ENCODE measurements at places on chromosomes 11 and 22.

- DNase-seq = no peak
Observed at GRCh38 chr22:32829451-32829851, 27.9 kb downstream of the TIMP3 start.

GRCh38 chr11:36363361-36364268, 67.5 kb downstream of the PRR5L start:
- DNase-seq = no peak

DNA sequence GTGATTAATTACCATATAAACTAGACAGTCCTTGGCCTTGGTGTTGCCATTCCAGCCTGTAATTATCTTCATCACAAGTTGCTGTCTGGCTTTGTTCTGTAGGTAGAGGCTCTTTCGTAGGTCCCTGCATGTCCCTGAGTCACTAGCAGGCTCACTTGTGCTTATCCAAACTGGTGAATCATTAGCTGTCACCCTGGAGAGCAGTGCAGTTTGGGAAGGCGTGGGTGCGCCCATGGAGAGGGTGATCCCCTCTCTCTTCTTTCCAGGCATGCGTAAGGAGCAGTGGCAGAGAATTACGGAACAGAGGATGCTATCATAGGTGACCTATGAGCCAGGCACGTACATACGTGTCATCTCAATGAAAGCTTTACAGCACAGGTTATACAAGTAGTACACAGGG, 11.0 kb upstream of the EHF start:
- no peak for DNase-seq

DNA sequence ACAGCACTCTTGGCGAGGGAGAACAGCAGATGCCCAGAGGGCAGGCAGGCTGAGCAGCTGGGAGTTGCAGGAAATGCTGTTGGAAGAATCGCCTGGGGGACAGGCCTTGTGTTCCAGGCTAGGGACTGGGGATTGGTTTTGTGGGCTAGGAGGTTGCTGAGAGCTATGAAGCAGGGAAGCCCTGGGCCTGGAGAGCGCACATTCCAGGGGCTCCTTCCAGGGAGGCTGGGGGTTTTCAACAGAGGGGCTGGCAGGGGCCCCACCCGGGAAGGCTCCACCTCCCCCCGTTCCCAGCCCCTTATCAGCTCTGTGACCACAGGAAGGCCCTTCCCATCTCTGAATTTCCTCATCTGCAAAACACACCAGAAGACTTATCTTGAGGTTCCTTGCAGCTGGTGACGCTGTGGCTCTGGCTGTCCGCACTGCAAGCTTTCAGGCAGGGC, 21.7 kb downstream of the WNT11 start:
- no peak for DNase-seq

GRCh38 chr11:48122656-48123055, 94.0 kb upstream of the OR4B1 start:
- no peak for DNase-seq

- DNase-seq = peak; percentile 82
Observed at GRCh38 chr22:21102659-21103267, 57.0 kb downstream of the LRRC74B start.

DNA sequence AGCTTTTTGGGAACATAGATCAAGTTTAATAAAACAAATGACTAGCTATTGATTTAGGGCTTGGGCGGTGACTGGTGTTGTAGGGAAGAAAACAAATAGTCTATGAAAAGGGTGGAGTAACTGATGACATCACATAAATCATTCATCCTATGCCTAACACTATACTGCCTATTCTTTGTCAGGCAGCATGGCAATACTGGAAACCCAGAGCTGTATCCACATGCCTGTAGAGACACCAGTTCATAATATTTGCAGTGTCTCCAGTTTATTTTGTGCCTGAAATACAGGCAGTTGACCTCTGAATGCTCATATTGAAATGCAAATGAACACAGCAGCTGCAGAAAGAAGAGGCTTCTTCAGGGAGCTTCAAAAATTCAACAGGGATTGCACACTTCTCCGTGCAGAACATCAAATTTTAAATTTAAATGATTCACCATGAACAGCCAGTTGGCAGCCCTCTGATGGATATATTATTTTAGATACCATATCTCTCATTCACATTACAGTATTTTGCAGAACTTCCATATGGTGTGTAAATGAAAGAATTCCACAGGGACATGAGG, 283.1 kb upstream of the CTSC start:
- DNase-seq = peak; percentile 18

- DNase-seq = no peak
Observed at GRCh38 chr11:17553249-17553546, 6.1 kb downstream of the OTOG start.

DNA sequence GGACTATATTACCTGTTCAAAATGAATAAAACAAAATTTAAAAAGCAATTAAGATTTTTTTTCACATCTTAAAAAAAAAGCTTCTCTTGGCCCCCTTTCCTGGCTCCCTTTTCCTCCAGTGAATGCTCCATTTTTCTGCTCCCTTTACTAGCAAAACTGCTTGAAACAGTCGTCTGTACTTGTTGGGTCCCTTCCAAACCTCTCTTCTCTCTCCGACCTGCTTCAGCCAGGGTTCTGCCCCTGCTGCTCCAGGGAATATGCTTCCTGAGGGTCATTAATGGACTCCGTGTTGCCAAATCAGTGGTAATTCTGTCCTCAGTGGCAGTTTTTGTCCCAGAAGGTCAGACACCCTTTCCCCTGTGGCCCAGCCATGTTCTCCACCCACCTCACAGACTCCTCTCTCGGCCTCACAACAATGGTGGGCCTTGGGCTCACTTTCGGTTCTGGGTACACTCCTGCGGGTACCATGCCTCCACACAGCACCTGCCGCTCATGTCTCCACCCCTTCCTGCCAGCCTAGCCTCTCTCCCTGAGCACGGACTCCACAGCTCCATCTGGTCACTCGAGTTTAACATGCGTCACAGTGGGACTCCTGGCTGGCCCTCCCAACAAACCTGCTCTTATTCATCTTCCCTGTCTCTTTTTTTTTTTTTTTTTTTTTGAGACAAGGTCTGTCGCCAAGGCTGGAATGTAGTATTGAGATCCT, 7.8 kb upstream of the POLR3H start:
- peak; percentile 59 for DNase-seq

GRCh38 chr11:118000850-118001228, 14.6 kb downstream of the IL10RA start:
- DNase-seq = no peak

DNA sequence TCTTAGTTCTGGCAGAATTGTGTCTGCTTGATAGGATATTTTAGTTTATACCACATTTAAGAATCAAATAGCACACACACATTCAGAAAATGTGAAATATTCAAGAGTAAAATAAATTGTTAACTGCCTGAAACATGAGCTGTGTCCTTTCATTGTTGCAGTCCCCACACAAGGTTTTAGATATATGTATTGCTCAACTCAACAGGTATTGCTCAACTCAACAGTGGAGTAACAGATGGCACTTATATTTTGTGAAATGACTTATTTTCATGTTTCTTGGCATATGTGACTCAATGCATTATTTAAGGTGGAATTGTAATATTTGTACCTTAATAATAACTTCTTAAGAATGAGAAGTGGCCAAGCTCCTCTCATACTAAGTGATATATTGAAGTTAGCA, 760.3 kb downstream of the CNTN5 start:
- DNase-seq = no peak

DNA sequence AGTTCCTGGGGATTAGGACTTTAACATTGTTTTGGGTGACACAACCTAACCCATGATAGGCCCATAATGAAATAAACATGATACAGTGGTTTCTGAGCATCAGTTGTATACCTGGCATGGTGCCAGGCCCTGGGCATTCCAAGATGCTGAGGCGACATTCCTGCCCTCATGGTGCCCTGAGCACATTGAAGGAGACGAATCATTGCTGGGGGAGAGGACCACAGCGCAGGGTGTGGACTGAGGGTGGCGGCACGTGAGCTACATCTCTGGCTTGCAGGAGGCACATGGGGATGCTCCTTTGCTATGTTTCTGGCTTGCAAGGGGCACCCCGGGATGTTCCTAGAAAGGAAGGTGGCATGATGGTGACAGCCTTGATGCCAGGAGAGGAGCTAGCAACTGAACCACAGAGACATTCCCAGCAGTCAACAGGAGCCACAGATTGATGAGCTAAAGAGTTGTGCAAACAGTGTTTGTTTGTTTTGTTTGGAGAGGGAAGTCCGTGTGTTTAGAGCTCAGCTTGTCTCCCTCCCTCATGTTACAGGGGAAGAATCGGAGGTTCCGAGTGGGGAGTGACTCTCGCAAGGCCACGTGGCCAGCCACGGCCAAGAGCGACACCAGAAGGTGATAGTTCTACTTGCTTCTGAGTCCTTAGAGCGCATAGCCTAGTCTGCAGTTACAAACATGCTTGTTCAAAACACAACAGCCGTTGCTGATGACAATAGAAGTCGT, 106.4 kb downstream of the MIAT start:
- DNase-seq = peak; percentile 91

DNA sequence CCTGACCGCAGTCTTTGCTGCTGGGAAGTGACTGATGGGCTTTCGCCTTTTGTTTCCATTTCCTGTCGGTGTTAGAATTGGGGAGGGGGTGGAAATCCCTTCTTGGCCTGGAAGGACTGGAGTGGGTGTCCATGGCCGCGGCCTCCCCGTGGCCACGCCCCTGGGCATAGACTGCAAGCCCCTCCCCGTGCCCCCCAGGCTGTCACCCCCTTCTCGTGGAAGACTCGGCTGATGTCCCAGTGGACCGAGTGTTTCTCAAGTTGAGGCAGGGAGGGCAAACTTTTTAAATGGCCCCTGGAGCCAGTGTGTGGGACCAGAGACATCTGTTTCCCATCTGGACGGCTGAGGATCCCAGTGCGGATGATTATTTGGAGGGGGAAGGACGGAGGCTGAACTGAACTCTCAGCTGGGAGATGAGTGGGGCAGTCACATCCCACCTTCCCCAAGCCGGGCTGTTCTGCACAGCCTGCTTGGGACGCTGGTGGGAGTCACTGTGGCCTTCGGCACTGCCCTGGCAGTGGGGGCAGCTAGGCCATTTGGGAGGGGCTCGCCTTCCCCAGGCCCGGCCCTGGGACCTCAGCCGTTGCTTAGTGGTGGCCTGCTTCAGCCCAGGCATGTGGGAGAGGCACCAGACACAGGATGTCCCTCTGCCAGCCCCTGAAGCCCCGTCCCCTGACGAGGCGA, 1.6 kb downstream of the CD81 start:
- no peak for DNase-seq

DNA sequence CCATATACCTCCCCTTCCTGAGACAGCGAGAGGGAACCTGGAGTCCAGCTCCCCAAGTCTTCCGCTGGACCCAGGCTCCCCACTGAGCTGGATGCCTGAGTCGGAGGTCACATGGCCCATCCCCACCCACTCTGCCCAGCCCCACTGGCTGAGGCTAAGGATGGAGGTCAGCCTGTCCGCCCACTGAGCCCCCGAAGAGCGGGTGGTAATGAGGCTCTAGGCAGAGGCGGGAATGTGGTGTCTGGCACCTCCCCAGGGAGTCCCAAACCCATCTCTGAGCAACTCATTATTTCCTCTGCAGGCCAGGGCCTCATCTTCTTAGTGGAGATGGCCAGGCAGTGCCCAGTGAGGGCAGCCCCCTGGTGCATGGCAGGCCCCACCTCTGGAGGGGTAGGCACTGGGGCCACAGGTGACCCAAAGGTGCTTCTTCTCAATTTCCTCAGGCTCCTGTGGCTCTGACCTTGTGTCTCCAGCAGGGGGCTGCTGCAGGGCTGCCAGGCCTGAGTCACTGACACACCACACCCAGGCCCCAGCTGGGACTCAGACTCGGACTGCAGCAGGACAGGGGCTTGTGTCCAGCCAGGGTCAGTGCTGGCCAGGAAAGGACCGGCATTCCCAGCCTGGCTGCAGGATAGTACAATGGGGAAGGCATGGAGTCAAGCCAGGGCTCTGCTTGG, 10.2 kb upstream of the PDE2A start:
- peak; percentile 91 for DNase-seq

GRCh38 chr11:36622431-36623136, 24.5 kb upstream of the RAG2 start:
- DNase-seq = peak; percentile 54

GRCh38 chr11:118133816-118134215, 18.8 kb downstream of the SCN4B start:
- DNase-seq = no peak

DNA sequence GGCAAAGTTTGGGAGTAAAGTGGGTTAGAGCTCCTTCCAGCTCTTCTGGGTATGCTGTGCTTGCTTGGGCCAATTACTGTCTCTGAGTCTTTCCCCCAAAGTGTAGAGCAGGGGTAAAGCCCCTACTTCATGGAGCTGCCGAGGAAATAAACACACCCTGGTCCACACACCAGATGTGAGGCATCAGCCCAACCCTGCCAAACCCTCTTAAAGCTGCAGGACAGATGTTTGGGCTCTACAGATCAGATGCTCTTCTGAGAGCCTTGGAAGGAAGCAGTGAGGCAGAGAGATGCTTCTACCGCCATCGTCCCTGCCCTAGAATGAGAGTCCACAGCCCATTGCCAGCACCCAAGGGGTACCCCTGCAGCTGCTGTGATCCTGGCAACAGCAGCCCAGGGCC, 64.7 kb downstream of the ELFN2 start:
- DNase-seq = no peak

GRCh38 chr11:456533-456932, 6.5 kb downstream of the PTDSS2 start:
- no peak for DNase-seq

DNA sequence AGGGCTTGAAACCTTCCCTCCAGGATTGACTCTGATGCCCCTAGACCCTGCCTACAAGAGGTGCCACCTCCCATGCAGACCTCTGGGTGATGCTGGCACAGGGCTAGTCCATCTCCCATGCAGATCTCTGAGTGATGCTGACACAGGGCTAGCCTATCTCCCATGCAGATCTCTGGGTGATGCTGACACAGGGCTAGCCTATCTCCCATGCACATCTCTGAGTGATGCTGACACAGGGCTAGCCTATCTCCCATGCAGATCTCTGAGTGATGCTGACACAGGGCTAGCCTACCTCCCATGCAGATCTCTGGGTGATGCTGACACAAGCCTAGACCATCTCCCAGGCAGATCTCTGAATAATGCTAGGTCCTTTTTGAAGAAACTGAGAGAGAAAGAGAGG, 321.7 kb downstream of the NTM start:
- DNase-seq = no peak

DNA sequence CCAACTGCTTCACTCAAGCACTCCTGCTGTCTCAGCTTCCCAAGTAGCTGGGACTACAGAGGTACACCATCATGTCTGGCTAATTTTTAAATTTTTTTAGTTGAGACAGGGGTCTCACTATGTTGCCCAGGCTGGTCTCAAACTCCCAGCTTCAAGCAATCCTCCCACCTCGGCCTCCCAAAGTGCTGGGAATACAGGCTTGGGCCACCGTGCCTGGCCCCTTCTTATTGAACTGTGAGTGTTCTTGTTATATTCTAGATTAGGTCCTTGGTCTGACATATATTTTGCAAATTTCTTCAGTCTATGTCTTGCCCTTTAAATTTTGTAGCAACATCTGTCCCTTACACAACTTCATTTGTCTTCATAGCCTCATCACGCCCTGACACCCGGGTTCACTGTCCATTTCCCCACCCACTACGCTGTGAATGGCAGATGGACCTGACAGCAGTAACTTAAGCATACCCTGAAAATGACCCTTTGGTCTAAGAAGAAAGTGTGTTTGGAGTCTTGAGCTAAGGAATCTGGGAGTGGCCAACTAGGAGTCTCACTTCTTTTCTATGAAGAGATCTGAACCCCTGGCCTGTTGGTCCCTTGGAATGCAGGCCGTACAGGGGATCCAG, 4.2 kb upstream of the FAM118A start:
- no peak for DNase-seq

GRCh38 chr11:43459246-43459645, 100.5 kb downstream of the TTC17 start:
- DNase-seq = no peak
